Midbrain (tissue), 1 donor: ENCODE measurements at places on chromosomes 1 and 21.

DNA sequence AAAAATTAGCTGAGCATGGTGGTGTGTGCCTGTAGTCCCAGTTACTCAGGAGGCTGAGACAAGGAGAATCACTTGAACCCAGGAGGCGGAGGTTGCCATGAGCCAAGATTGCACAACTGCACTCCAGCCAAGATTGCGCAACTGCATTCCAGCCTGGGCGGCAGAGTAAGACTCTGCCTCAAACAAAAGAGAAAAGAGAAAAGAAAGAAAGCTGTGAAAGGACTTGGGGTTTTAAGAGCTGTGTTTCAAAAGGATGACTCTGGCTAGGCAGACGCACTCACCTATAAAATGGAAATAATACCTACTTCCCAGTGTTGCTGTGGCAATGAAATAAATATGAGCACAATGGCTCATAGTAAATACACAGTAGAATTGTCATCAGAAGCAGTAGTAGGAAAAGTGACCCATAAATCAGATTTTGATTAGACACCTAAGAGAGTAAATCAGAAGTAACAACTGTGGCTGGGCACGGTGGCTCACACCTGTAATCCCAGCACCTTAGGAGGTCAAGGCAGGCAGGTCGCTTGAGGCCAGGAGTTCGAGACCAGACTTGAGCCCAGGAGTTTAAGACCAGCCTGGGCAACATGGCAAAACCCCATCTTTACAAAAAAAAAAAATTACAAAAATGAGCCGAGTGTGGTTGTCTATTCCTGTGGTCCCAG lies 45.9 kb upstream of the PUM1 start:
- no peak for DNase-seq

DNA sequence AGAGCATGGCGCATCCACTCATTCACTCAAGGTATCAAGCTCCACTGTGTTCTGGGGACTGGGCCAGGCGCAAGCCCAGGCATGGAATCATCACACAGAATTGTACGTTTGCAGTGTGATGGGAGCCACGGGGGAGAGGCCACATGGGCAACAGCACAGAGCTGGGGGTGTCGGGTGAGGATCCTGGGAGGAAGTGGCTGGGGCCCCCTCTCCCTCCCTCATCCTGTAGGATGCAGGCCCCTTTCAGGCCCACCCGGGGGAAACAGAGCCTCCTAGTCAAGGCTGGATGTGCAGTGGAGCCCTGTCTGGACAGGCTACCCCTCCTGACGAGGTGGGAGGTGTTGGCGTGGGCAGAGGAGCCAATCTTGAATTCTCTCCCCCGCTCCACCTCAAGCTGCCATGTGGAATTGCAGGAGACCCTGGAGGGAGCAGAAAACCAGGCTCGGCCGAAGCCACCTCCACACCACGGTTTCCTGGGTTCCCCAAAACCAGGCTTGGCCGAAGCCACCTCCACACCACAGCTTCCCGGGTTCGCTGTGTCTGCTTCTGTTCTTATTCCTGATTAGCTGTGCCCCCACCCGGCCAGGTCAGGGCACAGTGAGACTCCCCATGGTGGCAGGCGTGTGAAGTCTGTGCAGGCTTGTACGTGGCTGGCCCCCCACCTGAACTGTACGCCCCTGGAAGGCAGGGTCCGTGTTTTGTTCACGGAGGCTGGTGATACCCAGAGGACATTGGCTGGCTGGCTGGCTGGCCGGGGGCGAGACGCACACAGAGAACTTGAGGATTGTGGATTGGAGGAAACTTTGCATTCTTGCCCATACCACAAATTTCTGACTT lies 4.2 kb upstream of the C1orf174 start:
- DNase-seq, result no peak

- no peak for DNase-seq
Observed at GRCh38 chr1:28751315-28752060, 14.7 kb downstream of the YTHDF2 start.

- no peak for DNase-seq
Observed at GRCh38 chr21:42993051-42993712, 18.8 kb downstream of the PKNOX1 start.

GRCh38 chr1:110690709-110691365 lies 16.1 kb upstream of the KCNA3 start:
- DNase-seq, result no peak

DNA sequence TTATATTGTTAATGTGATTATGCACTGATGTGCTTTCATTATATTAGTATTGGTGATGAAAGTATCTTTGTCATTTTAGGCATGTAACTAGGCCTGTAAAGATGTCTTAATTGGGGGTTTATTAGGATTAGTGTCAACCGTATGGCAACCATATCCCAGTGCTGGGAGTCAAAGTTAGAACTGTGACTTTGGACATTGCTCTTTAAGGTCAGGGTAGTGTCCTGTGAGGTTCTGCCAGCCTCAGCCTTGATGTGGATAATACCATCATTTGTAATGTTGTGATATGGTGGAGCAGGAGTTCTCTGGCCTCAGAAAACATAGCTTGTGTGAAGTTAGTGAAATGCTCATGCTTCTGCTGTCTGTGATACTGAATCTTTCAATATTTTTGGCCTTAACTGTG lies 59.4 kb downstream of the LAMC1 start:
- no peak for DNase-seq

- DNase-seq, result no peak
Observed at GRCh38 chr1:236016083-236016482, 48.8 kb downstream of the NID1 start.

DNA sequence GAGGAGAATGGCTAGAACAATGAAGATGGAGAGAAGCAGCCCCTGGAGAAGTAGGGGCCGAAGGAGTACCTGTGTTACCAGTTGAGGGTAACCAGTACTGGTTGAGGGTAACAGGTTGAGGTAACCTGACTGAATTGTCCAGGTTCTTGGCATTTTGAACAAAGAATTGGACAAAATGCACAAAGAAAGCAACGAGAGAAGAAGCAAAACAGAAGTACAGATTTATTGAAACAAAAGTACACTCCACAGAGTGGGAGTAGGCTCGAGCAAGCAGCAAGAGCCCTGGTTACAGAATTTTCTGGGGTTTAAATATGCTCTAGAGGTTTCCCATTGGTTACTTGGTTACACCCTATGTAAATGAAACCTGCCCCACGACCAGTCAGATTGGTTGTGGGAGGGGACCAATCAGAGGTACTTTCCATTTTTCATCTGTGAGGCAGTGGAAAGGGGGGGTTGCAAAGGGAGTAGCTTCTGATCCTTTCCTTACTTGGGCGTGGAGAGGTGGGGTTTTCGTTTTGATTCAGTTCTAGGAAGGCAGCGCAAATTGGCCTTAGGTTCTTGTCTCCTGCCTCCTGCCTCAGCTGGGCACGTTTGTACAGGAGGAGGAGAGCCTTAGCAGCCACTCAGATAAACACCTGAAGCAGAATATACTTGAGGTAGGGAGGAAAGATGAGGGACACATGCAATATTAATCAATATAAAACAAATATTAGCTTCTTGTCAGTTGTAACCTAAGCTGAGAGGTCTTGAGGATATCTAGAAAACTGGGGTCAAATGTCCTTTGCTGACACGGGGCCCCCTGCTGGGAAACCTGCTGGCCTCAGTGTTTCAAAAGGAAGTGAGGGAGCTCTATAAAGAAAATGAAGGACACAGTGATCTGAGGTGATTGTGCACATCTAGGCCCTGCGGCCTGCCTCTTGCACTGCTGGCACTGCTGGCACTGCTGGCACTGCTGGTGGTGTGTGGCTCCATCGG lies 14.3 kb upstream of the LSM10 start:
- no peak for DNase-seq

DNA sequence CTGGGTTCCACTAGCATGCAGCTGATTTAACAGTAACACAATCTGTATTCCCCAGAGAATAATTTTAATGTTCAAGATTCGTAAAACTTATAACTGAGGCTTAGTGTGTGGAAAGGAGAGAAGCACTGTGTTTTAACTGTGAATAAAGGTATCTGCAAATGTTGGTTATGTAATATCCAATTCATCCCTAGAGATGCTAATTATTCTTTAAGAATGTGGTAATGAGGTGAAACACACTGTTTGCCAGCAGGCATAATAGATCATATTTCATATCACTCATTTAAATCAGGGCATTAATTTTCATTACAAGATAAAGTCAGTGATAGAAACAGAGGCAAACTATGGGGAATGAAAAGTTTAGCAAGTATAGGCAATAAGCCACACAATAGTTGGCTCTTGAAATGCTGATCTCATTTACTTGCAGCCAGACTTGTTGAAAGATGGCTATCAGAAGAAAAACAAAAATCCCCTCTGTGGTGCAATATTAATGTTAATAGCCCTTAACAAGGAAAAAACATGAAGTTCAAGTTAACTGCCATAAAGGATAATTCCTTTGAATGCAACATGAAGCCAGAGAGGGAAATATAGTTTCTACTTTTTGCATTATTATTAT lies 33.4 kb downstream of the HMCN1 start:
- DNase-seq, result no peak

- no peak for DNase-seq
Observed at GRCh38 chr1:24557711-24558131, 1.8 kb downstream of the NCMAP start.

DNA sequence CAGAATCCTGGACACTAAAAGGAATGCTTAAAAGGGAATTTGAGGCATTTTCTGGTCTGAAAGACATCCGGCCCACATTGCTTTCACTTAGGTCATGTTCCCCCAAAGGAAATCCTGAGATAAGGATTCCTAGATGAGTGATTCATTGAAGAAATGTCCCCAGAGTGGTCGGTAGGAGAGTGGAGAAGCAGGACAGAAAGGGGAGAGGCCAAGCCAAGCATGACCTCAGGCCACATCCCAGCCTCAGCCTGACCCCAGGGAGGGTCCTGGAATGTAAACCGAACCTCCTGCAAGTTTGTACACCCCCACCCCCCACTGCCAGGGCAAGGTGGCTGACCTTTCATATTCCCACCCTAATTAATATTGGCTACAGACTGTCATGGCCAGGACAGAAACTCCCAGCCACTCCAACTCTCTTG lies 16.6 kb downstream of the HIVEP3 start:
- DNase-seq, result no peak

DNA sequence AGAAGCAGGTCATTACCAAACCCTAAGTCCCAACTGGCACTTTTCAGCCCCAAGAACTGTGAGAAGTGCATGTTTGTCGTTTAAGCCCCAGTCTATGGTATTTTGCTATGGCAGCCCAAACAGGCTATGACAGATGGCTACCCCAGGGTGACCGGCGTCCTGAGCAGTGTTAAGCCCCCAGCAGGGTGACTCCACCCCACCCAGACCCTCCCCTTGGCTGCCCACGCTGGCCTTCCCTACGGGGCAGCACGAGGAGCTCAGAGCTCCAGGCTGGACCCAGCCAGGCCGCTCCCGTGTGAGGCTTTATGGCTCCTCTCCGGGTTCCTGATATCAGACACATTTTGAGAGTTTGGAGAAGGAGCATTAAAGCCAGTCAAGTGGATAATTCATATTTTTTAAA lies 684.0 kb downstream of the PTPRU start:
- no peak for DNase-seq

GRCh38 chr1:1487701-1488100 lies 16.1 kb downstream of the ATAD3B start:
- no peak for DNase-seq

- no peak for DNase-seq
Observed at GRCh38 chr1:78019024-78019423, 14.3 kb downstream of the DNAJB4 start.

DNA sequence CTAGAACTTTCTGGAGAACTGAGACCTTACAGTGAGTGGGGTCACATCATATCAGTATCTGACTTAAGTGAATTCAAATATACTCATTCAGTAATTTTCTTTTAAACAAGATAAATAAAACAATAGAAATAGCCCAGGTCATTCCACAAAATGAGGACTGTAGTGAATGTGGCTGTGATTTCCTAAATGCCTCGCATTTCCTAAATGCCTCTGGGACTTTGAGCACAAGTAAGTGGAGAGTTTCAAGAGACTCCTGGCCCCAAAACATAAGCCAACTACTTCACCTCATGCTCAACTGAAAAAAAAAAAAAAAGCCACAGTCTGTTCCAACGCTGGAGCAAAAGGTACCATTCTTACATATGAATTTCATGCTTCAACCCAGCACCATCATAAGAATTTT lies 81.5 kb downstream of the ZNF281 start:
- no peak for DNase-seq

GRCh38 chr1:50750021-50750619 lies 209.9 kb downstream of the FAF1 start:
- DNase-seq, result peak; percentile 30

- no peak for DNase-seq
Observed at GRCh38 chr1:93275634-93276295, 69.9 kb upstream of the DR1 start.

GRCh38 chr1:184270556-184270955 lies 116.3 kb upstream of the C1orf21 start:
- DNase-seq, result no peak

GRCh38 chr1:203074610-203075009 lies 11.2 kb downstream of the MYOG start:
- DNase-seq, result no peak

- DNase-seq, result no peak
Observed at GRCh38 chr1:33867684-33868083, 3.8 kb downstream of the HMGB4 start.
